Left lobe of liver (tissue), 2 donors: ENCODE measurements at places on chromosomes 6 and 20. TPM values are rescaled to one million over a fixed set of nuclear protein-coding genes. Genes with fewer than 3 reads are reported as not detected.

The TSBP1 gene
- not detected for total RNA-seq

The BRD2 gene
- total RNA-seq, result 76.2 TPM

The VAPB gene
- 41.6 TPM for total RNA-seq

The PI16 gene
- not detected for total RNA-seq

DNA sequence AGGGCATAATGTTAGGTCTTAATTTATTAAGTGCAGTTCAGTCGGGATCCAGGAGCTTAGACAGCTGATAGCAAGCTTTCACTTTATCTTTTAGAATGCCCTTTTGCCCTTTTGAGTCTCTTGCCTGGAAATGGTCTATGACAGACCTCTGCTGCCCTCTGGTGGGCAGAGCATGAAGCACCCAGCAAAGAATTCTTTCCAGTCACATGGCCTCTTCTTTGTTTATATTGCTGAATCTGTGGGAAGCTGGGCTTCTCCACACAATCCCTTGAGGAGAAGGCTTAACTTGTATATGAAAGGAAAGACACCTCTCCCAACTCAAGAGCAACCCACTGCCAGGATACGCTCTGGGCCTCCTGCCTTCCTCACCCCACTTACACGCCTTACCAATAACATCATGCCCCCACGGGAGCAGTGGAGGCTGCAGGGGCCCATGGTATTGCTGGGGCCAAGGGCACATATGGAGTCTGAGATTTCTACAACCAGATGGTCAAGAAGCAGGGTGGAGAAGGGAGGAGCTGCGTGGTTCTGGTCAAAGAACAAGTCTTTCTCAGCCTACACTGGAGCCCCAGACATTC, 20.4 kb downstream of the WFDC3 start:
- peak; percentile 85 for DNase-seq

DNA sequence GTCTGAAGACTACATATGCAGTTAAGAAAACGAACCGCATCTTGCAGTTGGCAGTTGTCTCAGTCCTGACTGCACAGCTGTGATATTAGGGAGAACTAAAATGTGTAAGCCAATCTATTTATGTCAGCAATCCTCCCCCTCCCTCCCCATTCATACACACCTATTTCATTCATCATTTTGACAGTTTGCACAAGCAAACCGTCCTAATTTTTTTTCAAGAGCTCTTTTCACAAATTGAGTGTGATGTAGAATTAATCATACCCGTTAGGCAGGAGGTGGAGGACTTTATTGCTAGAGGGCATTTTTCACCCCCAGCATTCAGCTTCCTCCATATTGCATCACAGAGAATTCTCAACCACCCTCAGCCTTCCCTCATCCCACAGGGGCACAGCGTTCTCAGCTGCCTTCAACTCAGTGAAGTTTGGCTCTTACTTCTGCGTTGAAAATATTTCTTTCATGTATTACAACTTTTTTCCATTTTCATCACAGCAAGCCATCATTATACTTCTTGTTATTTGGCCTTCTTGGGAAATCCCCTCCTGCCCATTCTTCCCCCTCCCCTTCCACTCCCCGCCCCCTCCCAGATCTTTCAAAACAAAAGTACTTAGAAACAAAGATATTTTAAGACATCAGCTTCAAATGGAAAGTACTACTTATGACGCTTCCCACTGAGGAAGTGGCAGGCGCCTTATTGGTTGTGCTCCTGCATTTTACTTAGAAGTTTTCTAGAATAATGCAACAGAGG, 37.5 kb downstream of the NOX3 start:
- DNase-seq, result no peak

DNA sequence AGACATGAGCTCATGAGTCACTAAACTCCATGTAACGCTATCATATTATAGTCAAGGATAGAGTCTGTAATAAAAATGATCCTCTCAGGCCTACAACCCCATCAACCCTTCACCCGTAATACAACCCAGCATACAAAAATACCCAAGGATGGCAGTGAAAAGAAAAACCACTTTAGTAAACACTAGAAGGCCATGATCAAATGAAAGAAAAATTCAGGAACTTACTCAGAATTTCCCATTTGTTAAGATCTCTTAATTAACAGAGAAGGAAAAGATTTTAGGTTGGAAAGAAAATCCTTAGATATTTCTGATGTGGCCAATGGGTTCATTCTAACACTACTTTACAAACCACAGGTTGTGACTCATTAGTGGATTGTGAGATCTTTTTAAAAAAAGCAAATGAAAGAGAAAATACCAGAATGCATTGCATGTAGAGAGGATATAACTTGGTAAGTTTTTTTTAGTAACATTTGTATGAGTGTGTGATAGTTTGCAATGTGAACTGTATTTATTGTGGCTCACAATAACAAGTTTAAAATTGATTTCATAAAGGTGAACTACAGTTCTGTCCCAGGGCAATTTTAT, 8.0 kb upstream of the UBE2J1 start:
- DNase-seq, result no peak

DNA sequence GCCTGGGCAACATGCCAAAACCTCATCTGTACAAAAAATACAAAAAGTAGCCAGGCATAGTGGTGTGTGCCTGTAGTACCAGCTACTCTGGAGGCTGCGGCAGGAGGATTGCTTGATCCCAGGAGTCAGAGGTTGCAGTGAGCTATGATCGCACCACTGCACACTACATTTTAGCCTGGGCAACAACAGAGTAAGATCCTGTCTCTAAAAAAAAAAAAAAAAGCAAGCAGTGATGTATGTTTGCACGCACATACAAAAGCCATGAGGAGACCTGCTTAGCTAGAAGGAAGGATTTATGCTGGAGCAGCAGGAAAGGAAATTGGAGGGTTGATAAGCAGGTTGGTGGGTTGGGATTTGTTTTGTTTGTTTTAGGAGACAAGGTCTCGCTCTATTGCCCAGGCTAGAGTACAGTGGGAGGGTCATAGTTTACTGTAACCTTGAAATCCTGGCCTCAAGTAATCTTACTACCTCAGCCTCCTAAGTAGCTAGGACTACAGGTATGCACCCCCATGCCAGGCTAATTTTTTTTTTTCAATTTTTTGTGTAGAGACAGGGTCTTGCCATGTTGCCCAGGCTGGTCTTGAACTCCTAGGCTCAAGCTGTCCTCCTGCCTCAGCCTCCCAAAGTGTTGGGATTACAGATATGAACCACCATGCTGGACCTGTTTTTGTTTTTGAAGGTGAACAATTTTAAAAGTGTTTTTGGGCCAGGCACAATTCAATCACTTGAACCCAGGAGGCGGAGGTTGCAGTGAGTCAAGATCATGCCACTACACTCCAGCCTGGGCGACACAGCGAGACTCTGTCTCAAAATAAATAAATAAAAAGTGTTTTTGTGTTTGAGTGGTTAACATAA, 4.0 kb downstream of the ZSWIM3 start:
- DNase-seq, result no peak

The CD40 gene
- 6.6 TPM for total RNA-seq

DNA sequence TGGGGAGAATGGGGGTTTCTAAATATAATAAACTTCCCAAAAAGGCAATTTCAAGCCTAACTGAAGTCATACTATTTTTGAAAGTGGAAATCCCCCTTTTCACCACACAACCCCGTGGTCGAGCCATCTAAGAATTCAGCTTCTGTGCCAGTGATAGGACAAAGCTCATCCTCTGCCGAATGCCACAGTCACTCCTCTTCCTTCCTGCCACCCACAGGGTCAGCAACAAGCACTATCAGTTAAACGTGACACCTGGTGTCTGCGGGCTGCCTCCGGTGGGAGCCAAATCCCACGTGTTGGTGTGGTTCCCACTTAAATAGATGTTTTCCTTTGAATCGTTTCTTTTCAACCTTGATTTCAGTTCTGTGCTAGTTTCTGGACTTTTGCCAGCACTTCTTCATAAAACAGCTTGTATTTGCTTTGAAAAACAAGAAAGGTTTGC, 60.7 kb downstream of the TNFAIP3 start:
- no peak for DNase-seq

DNA sequence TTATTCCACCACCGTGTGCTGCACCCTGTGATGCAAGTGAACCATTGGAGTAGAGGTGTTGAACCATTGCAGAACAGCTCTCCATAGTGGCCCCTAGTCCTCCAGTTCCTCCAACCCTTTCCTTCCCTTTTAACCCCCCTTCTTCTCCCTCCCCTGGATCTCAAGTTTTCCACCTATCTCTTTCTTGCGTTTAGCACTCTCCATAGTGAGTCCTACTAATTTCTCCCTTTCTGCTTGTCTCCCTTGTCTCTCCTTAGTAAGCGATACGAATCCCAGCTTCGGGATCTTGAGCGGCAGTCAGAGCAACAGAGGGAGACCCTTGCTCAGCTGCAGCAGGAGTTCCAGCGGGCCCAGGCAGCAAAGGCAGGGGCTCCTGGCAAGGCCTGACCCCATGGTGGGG, 1.1 kb downstream of the PFDN6 start:
- DNase-seq, result no peak

DNA sequence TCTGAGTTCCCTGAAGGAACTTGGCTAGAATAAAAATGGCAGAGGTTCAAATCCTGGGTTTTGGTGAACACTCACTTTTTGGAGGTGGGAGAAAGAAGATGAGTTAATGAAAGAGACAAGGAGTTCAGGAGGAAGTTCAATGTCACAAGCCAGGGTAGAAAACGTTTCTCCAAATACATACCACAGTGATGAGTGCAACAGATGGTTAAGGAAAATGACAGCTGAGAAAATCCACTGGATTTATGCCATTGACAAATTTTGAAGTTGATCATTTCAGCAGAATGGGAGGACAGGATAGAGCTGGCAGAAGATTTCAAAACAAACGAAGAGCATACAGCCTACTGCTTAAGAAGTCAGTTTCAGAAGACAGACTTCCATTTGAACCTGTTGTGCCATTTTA, 122.7 kb downstream of the GFRAL start:
- no peak for DNase-seq

GRCh38 chr6:163790266-163790840, 375.8 kb downstream of the QKI start:
- no peak for DNase-seq

DNA sequence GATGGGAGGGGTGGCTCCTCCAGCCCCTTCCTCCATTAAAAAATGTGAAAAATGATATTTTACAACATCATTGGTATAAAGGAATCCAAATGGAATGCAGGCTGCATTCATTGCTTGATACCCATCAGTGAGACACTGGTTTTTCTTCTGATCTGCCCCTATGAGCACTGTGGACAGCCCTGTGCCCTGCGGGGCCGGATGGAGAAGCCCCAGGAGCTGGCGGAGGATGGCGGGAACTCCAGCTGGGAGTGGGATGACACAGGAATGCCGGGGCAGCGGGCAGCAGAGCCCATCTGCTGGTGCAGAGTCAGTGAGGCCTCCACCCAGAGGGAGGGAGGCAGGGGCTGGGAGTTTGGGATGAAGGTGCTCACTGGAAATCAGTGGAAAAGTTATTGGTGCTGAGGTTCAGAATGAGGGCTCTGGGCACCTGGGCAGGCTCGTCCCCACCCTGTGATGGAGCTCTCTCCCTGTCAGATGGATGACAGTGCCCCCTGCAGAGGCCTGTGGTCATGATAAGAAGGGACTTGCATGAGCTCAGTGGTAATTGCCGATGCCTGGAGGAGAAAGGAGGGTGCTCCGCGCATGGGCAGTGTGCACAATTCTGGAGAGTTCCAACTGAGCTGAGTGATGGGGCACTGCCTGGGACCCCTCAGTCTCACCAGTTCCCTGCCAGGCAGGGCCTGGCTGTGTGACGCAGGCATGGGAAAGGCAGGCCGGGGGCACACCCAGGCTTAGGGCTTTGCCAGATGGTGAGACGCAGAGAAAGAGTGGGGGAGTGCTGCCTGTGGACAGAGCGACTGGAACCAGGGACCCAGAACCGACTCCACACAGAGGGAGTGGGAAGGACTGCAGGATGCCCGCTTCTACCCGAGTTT, 23.2 kb downstream of the CTCFL start:
- no peak for DNase-seq

DNA sequence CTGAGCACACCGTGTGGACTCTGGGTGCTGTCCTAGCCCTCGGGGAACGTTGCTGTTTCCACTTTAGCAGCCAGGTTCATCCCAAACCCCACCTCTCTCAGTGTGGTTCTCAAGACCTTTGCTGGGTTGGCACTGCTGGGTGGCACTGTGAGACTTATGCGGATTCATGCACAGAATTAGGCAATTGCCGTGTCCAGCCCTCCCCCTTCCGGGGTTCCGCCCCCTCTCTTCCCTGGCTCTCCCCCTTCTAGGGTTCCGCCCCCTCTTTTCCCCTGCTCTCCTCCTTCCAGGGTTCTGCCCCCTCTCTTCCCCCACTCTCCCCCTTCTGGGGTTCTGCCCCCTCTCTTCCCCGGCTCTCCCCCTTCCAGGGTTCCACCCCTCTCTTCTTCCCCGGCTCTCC, 39.8 kb upstream of the SLCO4A1 start:
- no peak for DNase-seq

GRCh38 chr20:15848995-15849610, 724.1 kb downstream of the KIF16B start:
- DNase-seq, result no peak

The PTK7 gene
- 1.3 TPM for total RNA-seq

DNA sequence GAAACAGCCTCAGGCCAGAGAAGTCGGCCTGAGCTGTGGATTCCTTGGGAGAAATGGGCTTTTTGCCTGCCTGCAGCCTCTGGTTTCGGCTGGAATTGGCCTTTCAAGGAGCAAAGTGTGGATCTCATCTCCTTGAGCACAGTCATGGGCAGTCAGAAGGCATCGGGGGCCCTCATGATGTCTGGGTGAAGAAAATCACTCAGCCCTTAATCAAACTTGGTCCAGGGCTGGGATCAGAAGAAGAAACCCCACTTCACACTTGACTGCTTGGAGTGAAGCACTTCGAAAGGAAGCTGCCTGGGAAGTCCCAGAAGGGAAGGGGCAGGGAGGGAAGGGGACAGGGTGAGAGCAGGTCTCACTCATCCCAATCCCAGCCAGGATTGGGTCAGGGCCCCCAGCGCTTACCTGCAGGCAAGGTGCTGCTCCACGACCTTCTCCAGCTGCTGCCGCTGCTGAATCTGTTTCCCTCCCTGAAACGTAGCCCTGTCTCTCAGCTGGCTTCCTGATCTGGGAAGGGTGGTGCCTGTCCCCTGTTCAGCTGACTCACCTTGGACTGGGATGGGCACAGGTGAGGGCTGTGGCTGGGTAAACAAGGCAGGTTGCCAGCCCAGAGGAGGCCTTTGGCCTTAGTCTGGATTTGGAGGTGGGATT, at the start of gene SDCBP2:
TSS of gene SDCBP2 (minus strand) at position 460 of the 651 bp plus-strand sequence. CDS start 8,723 bp downstream, outside the sequence.
- peak; percentile 73 for DNase-seq

The SEMG1 gene
- total RNA-seq, result not detected
